ENCODE measurements at places on chromosomes 7 and 10.

DNA sequence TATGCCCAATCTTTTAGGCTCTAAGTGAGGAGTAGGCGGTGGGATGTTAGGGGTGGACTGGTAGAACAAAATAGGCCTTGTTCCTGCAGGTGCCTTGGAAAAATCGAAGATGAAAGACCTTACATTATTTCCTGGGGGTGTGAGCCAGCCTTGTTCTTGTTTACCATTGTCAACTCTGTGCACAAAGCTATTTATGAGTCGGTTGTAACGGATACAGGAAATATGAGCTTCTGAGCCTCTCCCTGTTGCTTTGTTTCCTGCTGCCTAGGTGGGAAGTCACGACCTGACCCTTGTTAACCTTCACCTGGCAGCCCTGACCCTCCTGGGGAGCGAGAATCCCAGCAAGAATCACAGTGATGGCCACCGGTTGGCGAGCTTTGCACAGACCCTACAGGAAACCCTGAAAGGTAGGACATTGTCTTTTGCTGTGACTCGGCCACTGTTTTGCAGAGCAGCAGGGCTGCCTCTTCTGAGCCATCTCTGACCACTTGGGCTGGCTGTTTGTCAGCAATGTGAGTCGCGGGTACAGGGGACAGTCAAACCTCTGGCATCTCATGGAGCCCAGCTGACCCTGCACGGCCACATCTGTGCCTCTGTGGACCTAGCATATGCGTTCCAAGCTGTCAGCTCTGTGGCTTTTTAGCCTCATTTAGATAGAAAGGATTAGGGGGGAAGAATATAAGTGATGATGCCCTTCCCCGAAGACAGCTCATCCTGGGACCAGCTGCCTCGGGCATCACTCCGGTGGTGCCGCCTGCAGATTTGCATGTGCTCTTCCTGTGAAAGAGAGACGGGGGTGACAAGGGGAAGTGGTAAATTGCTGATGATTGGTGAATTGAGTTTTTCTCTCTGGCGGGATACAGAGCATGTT is 102.1 kb upstream of the ANLN start:
- no peak for DNase-seq

- DNase-seq: no peak
Observed at GRCh38 chr10:43160921-43161255, 22.6 kb downstream of the CSGALNACT2 start.

GRCh38 chr10:7561216-7561893 is 105.4 kb downstream of the ITIH5 start:
- peak; percentile 12 for DNase-seq

DNA sequence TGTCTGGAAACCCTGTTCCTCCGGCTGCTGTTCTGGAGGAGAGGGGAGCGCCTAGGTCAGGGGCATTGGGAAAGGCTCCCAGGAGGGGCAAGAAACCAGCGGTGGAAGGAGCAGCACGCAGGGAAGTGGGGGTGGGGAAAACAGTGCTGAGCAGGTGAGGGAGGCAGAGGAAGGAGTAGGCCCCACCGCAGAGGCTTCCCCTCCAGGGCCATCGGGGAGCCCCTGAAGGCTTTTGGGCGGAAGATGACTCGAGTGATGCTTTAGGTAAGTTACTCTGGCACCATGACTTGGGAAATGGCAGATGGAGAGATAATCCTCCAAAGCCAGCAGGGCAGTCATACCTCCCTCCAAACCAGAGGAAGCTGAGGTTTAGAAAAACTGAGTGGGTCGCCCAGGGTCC is 106.5 kb upstream of the ANLN start:
- no peak for DNase-seq

GRCh38 chr7:89780291-89780690 is 374.0 kb upstream of the STEAP1 start:
- DNase-seq: no peak

GRCh38 chr7:31129067-31129466 is 77.0 kb downstream of the ADCYAP1R1 start:
- DNase-seq: no peak

DNA sequence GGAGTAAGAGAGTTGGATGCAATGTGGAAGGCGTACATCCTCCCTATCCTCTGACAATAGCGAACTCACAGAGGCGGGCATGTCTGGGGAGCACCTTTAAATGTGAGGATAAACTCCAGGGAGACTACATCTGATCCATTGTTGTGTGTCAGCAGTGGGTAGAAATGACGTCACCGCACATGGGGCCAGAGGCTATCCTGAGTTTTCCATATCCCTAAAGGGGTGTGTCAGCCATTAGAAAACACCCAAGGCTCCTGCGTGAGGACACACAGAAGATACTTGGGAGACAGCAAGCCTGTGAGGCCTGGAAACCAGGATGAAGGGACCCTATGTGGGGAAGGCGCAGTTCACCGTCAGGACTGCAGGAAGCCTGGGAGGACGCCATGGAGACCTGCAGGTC is 17.2 kb upstream of the CDHR3 start:
- no peak for DNase-seq

- no peak for DNase-seq
Observed at GRCh38 chr10:87508837-87509236, 4.1 kb downstream of the MINPP1 start.

DNA sequence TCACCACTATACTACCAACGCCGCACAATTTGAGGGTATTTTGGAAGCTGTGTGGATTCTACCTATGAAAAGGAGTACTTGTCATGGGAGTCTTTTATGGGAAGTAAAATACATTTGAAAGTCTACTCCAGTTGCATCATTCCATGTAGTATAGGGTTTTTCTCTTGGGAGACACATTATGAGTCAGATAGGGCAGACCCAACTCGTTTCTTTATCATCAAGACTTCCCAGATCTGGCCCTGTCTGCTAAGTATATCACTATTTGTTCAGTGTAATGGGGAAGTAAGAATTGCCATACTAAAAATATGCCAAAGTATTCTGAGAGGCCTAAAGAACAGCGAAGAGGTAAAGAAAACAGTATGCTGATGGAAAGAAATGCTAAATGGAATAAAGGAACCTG is 144.2 kb downstream of the SPAG6 start:
- DNase-seq: no peak

- DNase-seq: no peak
Observed at GRCh38 chr7:90621125-90621746, 25.1 kb downstream of the CDK14 start.

GRCh38 chr7:76315364-76315763 is 12.9 kb downstream of the HSPB1 start:
- DNase-seq: no peak

- DNase-seq: no peak
Observed at GRCh38 chr7:149285603-149286002, 23.6 kb downstream of the ZNF783 start.

DNA sequence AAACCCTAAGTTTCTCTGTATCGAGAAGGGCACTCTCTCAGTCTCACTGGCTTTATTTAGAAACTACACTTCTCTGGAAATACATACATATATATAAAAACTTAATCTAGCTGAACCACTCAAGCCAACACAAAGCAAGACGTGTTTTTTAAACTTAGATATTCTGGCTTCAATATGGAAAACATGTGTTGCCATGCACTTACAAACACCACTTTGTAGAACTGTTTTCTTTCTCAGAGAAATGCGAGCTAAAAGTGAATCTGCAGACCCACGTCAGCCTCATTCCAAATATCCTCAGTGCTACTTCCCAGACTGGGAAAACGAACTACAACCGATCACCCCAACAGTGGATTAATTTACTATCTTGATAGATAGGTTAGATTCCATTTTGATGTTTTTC is 1.7 kb downstream of the CCDC3 start:
- DNase-seq: no peak

GRCh38 chr7:11716185-11716584 is 115.8 kb downstream of the THSD7A start:
- no peak for DNase-seq

- DNase-seq: no peak
Observed at GRCh38 chr10:62577076-62577475, 202.9 kb downstream of the ZNF365 start.

- no peak for DNase-seq
Observed at GRCh38 chr10:29969255-29970011, 90.0 kb downstream of the JCAD start.

- peak; percentile 47 for DNase-seq
Observed at GRCh38 chr7:134619627-134620331, 26.9 kb upstream of the BPGM start.

DNA sequence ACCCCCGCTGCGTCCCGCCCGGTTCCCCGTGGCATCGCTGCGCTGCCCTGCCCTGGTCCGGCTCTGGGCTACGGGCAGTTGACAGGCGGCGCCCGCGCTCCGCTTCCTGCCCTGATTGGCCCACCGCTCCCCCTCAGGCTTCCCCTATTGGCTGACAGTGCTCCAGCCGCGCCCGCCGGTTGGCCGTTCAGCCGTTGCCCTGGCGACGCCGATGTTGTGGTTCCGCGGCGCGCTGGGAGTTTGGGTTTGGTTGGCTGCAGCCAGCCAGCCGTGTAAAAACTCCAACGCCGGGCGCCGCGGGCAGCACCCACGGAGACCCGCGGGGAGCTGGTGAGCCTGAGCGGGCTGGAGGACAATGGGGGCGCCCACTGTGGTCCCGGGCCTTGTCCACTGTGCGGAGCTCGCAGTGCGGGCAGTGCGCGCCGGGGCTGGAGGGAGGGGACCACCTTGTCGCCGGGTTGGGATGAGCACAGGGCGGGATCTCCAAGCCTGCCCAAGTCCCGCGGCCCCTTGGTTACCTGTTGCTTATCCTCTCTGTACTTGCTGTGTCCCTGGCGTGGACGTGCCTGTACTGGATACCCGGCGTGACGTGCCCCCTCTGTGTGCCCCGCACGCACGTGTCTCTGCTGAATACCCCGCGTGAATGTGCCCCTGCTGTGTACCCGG is at the start of gene C7orf57:
Gene C7orf57, plus strand, starts transcription at position 243 of the 666 bp plus-strand sequence. CDS start 766 bp downstream, outside the sequence.
- DNase-seq: peak; percentile 26

DNA sequence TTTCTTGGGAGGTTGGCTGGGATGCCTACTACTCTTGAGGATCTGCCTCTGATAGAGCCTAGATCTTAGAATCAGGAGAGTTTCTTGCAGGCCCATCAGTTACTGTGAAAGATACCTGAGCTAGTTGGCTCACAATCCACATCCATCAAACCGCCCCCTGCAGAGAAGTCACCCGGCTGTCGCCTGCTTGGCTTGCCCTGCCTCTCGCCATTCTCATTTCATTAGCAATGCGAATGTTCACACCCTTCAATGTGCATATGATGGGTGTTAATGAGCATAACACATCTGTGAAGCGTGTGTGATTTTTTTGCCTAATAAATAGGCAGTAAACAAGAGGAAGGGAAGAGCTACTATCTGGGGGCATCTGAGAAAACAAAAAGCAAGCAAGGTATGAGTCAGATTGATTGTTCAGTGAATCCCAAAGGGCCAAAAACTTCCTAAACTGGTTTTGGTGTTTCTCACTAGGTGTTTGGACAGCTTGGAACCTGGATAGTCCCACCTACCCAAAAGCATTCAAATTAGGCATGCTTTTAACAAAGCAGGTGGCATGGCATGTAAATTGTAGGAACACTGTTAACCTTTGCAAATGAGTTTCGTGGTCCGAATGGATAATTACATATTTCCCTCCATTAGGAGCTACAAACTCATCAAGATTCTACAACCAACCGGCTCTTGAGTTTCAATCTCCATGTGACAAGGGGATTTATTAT is 272.3 kb upstream of the C7orf33 start:
- no peak for DNase-seq

DNA sequence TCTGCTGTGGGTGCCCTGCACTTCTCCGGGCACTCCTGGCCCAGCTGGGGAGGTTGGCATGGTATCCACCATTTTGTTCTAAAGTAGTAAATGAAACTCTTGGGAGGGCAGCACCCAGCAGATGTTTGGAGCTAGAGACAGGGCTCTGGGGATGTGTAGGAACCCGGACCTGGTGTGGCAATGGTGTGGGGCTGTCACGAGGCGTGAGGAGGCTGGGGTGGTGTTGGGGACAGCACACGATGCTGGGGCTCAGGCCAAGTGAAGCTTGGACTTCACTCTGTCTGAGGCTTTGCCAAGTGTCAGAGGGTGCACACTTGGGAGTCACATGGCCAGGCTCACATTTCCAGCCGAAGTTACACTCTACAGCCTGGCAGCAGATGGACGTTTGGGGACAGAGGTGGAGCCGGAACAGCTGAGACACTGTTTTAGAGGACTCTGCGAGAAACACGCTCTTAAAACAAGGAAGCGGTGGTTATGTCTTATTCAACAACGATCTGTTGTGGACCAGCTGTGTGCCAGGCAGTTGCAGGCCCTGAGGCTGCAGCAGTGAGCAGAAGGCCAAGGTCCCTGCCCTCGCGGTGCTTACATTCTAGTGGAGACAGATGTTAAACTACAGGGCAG is 118.2 kb downstream of the CUX1 start:
- DNase-seq: no peak

- no peak for DNase-seq
Observed at GRCh38 chr7:37061849-37062559, 337.7 kb upstream of the AOAH start.

- DNase-seq: no peak
Observed at GRCh38 chr7:30147223-30147622, 12.4 kb downstream of the MTURN start.

- DNase-seq: no peak
Observed at GRCh38 chr10:13346283-13347042, 1.6 kb downstream of the SEPHS1 start.

GRCh38 chr10:100907175-100907574 is 5.6 kb upstream of the SLF2 start:
- no peak for DNase-seq

DNA sequence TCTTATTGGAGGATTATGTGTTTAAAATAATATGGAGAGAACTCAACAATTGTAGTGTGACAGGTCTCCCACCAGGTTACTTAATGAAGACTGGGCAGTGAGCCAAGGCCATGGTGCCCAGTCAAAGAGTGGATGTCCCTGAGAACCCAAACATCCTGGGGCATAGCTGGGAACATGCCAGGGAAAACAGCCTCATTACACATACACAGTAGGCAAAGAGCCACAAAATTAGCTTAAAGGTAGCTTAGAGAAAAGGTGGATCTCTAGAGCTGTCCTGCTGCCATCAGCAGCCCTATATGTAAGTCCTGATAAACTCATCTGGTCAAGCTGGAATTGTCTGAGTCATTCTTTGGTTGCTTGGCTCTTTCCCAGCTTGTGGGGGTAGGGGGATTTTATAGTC is 287.8 kb downstream of the PHF14 start:
- DNase-seq: no peak

GRCh38 chr10:95693071-95693667 is 558 bp downstream of the TCTN3 start:
- no peak for DNase-seq

DNA sequence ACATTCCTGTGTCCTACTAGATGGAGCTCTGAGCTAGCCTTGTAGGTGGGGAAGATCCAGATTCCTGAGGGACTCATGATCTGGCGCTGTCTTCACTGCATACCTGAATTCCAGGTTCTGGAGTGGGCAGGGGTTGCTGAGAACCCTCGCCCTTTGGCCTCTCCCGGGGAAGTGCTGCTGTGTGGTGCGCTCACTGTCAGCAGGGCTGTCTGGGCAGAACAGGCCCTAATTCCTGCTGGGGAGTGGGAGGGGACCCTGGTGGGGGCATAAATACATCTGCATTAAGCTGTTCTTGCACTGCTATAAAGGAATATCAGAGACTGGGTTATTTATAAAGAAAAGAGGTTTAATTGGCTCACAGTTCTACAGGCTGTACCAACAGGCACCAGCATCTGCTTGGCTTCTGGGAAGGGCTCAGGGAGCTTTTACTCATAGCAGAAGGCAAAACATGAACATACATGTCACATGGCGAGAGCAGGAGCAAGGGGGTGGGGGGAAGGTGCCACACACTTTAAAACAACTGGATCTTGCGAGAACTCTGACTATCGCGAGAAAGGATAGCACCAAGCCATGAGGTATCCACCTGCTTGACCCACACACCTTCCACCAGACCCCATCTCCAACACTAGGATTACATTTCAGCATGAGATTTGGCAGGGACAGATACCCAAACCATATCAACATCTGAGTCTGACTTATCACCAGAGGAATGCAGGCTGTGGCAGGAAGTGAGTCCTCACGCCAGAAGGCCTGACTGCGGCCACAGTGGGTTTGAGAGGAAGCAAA is 115.0 kb downstream of the ADCY1 start:
- no peak for DNase-seq

Data from brain pericyte (primary cell).